ENCODE measurements at places on chromosomes 1 and 21.

DNA sequence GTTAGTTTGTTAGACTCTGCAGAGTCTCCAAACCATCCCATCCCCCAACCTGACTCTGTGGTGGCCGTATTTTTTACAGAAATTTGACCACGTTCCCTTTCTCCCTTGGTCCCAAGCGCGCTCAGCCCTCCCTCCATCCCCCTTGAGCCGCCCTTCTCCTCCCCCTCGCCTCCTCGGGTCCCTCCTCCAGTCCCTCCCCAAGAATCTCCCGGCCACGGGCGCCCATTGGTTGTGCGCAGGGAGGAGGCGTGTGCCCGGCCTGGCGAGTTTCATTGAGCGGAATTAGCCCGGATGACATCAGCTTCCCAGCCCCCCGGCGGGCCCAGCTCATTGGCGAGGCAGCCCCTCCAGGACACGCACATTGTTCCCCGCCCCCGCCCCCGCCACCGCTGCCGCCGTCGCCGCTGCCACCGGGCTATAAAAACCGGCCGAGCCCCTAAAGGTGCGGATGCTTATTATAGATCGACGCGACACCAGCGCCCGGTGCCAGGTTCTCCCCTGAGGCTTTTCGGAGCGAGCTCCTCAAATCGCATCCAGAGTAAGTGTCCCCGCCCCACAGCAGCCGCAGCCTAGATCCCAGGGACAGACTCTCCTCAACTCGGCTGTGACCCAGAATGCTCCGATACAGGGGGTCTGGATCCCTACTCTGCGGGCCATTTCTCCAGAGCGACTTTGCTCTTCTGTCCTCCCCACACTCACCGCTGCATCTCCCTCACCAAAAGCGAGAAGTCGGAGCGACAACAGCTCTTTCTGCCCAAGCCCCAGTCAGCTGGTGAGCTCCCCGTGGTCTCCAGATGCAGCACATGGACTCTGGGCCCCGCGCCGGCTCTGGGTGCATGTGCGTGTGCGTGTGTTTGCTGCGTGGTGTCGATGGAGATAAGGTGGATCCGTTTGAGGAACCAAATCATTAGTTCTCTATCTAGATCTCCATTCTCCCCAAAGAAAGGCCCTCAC lies at the start of gene OLIG2:
OLIG2 (plus strand) TSS at position 447 of the 954 bp plus-strand sequence. CDS start 928 bp downstream, outside the sequence.
- no peak for DNase-seq

DNA sequence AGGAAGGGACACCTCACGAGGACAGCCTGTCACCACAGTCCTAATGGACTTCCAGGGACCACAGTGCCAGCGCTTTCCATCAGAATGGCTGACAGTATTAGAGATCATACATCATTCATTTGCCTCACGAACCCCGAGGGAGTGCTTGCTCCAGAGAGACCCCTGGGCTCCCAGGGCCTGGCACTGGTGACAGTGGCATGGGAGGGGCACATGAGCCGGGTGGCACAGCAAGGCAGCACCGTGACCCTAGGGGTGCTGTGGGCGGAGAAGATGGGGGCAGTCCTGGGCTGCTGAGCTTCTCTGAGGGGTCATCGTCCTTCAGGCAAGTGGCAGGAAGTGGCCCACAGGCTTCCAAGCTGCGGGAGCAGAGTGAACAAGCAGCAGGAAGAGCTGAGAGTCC lies 16.4 kb upstream of the TSPEAR start:
- DNase-seq = no peak

DNA sequence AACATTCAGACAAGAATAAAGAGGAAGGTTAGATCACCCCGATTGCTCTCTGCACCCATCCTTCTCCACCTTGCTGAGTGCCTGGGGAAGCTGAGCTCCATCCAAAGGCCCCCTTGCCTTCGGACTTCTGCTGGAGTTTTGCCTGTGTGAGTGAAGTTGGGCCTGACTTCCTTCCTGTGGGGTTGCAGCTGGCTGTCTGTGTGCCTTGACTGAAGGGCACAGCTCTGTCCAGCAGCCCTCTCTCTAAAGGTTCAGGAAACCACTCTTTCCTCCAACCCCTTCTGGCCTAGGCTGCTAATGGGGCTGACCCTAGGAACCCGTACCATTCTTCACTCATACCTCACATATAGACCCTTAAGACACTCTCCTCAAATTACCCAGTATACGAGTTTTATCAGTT lies 173.4 kb upstream of the HMCN1 start:
- no peak for DNase-seq

DNA sequence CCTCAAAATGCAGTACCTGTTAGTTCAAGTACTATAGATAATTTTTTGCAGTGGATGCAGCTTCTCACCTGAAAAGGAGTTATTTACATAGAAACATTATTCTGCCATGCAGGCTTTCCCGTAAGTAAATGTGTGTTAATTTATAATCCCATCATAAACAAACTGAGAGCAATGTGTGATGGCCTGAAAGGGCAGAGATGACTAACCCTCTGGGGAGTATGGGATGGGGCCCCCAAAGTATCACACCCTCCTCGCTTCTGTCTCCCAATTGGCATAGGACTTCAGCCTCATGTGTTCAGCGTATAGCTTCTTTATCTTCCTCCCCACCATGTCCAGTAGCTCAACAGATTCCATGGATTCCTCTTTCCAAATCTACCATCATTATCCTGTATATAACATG lies 7.6 kb downstream of the HMGCL start:
- no peak for DNase-seq

DNA sequence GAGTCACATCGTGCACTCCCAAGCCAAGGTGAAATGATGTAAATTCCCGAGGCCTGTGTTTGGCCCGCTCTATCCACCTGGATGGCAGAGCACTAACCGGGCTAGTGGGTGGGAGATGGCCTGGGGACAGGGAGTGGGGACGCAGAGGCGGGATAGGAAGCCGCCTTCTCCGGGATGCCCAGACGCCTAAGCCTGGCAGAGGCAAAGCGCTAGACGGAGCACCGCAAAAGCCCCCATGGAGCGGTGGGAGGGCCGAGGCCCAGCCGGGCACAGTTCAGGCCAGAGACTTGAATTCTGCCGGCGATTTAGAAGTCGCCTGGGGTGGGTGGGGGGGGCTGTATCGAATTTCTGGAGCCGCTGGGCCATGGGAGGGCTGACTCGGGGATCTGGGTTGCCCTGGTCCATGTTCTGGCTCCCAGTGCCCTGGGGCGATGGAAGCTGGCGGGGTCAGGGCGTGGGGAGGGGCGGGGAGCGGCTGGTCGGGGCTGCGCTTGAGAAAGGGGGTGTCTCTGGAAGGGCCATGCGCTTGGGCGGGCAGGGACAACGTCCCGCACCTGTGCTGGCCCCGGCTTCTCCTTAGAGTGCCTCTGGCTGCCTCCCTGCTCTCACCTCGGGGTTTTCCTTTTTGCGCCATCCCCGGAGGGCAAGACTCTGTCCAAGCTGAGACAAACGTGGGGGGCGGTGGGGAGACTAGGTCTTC lies 28.0 kb downstream of the KIAA2013 start:
- no peak for DNase-seq

DNA sequence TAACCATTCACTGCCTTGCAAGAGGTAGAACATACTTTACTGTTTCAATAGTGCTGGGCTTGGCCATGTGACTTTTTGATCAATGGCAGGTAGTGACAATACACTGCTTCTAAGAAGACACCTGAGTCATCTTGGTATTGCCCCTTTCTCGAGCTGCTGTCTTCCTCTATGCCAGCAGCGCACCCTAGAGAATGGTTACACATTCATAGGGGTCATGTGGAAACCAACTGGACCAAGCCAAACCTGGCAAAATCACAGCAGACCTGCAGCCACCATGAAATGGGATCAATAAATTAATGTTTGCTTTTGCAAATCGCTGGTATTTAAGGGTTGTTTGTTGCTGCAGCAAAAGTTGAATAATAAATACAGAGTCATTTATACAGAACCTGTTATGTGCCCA lies 122.3 kb downstream of the GRIK1 start:
- no peak for DNase-seq

- no peak for DNase-seq
Measured at GRCh38 chr1:157798211-157798610, 21.3 kb upstream of the FCRL2 start.

- DNase-seq = no peak
Measured at GRCh38 chr1:159122005-159122621, 45.5 kb upstream of the AIM2 start.

- DNase-seq = no peak
Measured at GRCh38 chr1:227996187-227996950, 10.4 kb upstream of the WNT3A start.

DNA sequence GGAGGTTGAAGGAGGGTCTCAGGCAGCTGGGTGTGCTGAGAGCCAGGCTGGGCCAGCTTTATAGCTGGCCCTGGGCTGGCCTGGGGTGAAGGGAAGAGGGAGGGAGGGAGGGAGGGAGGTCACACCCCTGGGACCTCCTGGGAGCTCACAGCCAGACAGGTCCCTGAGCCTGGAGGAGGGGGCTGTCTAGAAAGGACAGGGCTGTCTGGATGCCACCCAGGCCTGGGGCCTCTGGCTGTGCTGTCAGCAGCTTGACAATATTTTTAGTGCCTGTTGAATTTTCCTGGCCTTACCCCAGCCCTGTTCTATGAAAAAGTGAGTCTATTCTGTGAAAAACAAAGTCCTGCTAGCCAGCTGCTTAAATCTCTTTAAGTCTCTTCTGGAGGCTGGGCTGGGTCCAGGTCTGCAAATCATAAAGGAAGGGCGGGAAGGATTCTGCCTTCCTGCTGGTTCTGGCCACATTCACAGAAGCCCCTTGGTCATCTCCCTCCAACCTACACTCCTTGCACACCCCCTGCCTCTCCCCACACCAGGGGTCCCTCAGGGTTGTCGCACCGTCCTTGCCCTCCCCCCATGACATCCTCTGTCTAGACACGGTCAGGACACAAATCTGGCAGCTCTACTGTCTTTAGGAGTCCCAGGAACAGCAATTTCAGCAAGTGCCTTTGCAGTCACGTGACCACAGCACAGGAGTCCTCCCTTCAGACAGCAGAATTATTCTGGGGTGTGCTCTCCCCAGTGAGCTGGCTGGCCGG lies at the start of gene LEFTY2:
LEFTY2 (minus strand) TSS at position 34 of the 755 bp plus-strand sequence. CDS start 80 bp downstream, outside the sequence.
- no peak for DNase-seq

GRCh38 chr1:102897557-102897956 lies 210.8 kb downstream of the COL11A1 start:
- DNase-seq = no peak

DNA sequence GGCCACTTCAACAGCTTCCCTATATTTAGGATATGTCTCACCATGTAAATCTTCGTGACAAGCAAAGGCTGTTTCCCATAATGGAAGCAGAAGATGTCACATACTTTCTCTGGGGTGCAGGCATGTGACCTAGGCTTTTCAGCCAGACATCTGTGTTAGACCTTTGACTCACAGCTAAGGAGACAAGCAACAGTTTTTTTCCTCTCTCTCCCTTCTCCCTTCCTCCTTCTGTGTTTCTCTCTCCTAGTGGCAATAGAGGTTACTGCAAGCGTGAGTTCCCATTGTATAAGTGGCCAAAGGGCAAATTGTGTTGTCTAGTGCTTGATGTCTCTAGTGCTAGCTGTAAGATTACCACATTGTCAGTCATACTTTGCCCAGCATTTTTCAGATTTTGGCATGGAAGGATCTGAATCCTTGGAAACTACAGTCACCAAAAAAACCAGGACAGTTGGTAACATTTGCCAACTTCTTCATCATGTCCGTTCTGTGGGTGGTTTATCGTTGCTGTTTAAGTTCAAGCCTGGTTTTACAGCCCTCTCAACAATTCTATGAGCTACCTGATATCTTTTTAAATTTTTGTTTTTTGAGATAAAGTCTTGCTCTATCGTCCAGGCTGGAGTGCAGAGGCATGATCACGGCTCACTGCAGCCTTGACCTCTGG lies 44.4 kb upstream of the RABGAP1L start:
- no peak for DNase-seq

GRCh38 chr1:20147846-20148570 lies 8.9 kb downstream of the PLA2G2F start:
- no peak for DNase-seq

DNA sequence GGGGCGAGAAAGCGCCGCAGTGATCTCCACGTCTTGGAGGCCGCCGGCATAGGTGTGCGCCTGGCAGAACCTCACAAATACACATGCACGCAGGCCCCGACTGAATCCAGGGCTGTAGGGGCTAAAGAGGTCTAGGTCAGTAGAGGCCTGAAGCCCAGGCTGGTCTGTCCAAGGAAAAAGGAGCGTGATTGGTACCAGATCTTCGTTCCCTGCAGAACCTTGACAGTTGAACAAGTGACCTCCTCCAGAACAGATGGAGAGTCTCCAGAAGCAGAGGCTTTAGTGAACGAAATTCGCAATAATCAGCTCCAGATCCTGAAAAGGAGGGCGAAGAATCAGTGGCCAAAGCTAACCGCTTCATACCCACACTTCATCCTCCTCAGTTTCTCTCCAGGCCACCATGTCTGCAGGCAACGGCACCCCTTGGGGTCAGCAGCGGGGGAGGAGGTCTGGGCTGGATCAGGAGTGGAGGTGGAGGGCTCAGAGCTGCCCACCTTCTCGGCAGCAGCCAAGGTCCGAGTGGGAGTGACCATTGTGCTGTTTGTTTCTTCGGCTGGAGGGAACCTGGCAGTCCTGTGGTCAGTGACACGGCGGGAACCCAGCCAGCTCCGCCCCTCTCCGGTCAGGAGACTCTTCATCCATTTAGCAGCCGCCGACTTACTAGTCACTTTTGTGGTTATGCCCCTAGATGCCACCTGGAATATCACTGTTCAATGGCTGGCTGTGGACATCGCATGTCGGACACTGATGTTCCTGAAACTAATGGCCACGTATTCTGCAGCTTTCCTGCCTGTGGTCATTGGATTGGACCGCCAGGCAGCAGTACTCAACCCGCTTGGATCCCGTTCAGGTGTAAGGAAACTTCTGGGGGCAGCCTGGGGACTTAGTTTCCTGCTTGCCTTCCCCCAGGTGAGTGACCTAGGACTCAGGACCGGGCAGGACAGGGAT lies 749 bp upstream of the PEX11B start:
- DNase-seq = no peak

DNA sequence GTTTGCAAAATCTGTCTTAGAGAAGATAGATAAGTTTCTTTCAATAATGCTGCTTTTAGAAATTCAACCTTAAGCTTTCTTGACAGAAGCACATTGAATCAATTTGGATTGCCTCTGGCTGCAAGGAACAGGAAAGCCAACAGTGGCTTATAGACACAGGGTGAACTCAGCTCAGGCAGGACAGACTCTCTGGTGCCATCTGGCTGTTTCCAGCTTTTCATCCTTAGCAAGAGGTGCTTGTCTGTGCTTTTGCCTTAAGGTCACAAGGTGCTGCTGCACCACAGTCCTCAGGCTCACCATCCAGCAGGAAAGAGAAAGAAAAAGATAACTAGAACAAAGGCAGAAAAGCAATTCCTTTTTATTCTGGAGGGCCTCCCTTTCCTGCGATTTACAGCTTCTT lies 93.7 kb upstream of the ETS2 start:
- DNase-seq = no peak

DNA sequence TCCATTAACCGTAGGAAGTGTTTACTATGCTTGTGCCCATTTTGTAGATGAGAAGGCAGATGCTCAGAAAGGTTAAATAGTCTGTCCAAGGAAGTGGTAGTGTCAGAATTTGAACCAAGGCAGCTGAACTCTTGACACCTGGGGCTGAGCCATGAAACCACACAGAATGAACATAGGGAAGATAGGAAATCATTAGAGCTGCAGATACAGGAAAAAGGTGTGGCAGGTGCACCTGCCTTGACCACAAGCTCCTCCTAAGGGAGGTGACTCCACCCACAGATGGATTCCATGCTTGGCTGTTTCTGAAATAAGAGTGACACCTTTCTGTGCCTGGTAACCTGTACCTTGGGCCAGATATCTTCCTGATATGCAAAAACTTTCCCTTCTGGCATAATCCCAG lies 69.9 kb upstream of the IGSF21 start:
- no peak for DNase-seq
